ENCODE measurements at places on chromosomes 5 and 9.

GRCh38 chr5:38207343-38207742 is 51.0 kb upstream of the EGFLAM start:
- no peak for DNase-seq

- no peak for DNase-seq
These were observed 49.6 kb upstream of the RXRA start for GRCh38 chr9:134276453-134277245.

- DNase-seq = no peak
These were observed 79.5 kb downstream of the RIC1 start for GRCh38 chr9:5708414-5708813.

DNA sequence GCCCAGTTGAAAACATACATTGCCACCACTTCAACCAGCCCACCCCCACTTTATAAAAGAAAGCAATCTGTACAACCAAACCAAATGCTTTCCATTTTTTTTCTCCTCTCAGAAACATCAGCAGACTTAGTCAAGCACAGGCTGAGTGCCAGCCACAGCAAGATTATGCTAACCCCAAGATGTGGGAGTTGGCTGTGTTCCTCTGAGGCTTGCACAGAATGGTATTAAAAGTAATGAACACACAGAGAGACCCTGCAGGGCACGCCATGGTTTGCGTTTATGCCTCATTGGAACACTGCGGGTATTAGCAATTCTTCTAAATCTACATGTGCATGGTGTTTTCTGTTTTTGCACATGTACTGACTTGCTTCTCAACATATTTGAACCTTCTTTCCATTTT is 419.9 kb upstream of the GRAMD2B start:
- DNase-seq = no peak

DNA sequence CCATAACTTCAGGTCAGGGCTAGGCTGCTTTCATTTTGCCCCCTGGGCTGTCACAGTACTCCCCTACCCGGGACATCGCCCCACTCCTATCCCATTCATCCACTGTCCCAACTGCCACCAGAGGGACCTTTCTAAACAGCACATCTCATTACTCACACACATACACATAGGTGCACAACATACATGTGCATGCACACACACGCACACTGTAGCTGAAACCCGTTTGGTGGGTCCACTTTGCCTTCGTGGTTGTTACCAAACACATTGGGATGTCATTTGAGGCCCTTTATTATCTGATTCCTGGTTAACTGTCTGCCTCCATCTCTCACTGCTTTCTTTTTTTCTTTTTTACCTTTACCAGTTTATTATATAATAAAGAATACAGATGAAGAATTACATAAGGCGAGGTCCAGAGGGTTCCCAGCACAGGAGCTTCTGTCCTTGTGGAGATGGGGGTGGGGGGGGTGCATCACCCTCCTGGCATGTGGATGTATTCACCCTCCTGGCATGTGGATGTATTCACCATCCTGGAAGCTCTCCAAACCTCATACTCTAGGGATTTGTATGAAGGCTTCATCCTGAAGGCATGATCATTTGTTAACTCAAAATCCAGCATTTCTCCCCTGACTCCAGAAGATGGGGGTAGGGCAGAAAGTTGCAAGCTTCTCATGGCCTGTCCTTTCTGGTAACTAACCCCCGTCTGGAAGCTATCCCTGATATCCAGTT is 186.0 kb downstream of the GOLPH3 start:
- DNase-seq = no peak

- no peak for DNase-seq
These were observed 42.9 kb upstream of the PJA2 start for GRCh38 chr5:109452661-109453060.

- no peak for DNase-seq
These were observed 202.2 kb upstream of the DMRTA1 start for GRCh38 chr9:22244139-22245011.

GRCh38 chr9:7095058-7095457 is 337.3 kb downstream of the KDM4C start:
- DNase-seq = no peak

All from stimulated activated CD4-positive, alpha-beta T cell treated with anti-CD3 and anti-CD28 coated beads, TNF-alpha, amount 100 ng/mL, for 48 hours (primary cell).